Mammary microvascular endothelial cell (primary cell): ENCODE measurements at places on chromosomes 12 and 14. TPM values are rescaled to one million over a fixed set of nuclear protein-coding genes. Genes with fewer than 3 reads are reported as not detected.

HOXC4 gene
- not detected in 2 replicates for total RNA-seq

TAS2R14 gene
- 0.07 and 0.84 TPM in 2 replicates for total RNA-seq

WSCD2 gene
- not detected in 2 replicates for total RNA-seq

KIF26A gene
- total RNA-seq: 7.3 and 9.4 TPM in 2 replicates

PAPLN gene
- total RNA-seq: 18.6 and 19.7 TPM in 2 replicates

LRIG3 gene
- total RNA-seq: 17.3 and 17.4 TPM in 2 replicates

MIP gene
- total RNA-seq: not detected in 2 replicates

SLC38A6 gene
- 13.2 and 16.8 TPM in 2 replicates for total RNA-seq

IL26 gene
- total RNA-seq: not detected in 2 replicates

EFS gene
- not detected in 2 replicates for total RNA-seq

ERP27 gene
- total RNA-seq: 0.73 and 2.1 TPM in 2 replicates

BLOC1S1 gene
- total RNA-seq: 155 and 161 TPM in 2 replicates

STON2 gene
- total RNA-seq: 1.9 and 2.2 TPM in 2 replicates

DUSP6 gene
- 98.1 and 105 TPM in 2 replicates for total RNA-seq

IL31 gene
- total RNA-seq: not detected in 2 replicates

KLRC2 gene
- total RNA-seq: not detected in 2 replicates

LYZ gene
- total RNA-seq: not detected in 2 replicates

KRT6C gene
- not detected in 2 replicates for total RNA-seq

TAS2R46 gene
- total RNA-seq: 0.34 and 0.73 TPM in 2 replicates

PTGR2 gene
- total RNA-seq: 2.4 and 3.2 TPM in 2 replicates

CLEC12A gene
- not detected in 2 replicates for total RNA-seq

LACRT gene
- not detected in 2 replicates for total RNA-seq

CLEC4A gene
- total RNA-seq: 0.25 TPM in 1 of 2 replicates, not detected in the other

TROAP gene
- 26.0 and 39.2 TPM in 2 replicates for total RNA-seq

RAPGEF3 gene
- total RNA-seq: 41.9 and 44.4 TPM in 2 replicates

SLC25A21 gene
- total RNA-seq: under 0.01 and 0.84 TPM in 2 replicates

CPNE6 gene
- not detected in 2 replicates for total RNA-seq

AVPR1A gene
- total RNA-seq: not detected in 2 replicates
